ENCODE measurements at places on chromosomes 6 and 20.

DNA sequence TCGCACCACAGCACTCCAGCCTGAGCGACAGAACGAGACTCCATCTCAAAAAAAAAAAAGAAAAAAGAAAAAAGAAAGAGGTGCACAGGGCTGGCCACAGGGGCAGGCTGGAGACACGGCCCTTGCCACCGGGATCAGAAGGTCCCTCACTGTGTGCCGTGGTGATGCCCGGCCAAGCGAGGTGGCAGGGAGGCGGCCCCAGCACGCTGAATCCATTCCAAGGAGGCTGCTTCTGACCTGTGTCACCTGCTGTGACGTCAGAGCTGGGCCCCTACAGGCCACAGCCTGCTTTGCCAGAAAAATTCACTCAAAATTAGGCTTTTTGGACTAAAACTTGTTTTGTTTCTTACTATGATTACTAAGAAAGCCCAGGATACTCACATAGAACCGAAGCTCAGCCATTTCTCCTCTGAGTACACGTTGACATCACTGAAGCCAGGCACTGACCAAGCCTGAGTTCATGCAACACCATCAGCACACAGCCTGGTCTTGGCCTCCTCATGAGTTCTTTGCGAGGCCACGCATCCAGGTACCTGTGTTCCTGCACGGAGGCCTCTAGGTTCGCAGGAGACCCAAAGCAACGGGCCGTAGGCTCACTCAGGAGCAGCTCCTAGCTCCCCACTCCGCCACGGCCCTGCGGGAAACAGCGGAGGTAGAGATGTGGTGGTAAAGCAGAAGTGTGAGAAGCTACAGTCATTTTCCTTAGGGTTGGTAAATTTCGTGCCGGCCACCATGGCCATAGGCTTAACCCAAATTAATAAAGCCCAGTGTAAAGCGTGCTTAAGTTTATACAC, 67.8 kb downstream of the THBS2 start:
- DNase-seq: no peak

- no peak for DNase-seq
These were observed 41.5 kb upstream of the SLC22A1 start for GRCh38 chr6:160080097-160080496.

- DNase-seq: peak; percentile 80
These were observed 6.0 kb downstream of the C6orf141 start for GRCh38 chr6:49556429-49556837.

DNA sequence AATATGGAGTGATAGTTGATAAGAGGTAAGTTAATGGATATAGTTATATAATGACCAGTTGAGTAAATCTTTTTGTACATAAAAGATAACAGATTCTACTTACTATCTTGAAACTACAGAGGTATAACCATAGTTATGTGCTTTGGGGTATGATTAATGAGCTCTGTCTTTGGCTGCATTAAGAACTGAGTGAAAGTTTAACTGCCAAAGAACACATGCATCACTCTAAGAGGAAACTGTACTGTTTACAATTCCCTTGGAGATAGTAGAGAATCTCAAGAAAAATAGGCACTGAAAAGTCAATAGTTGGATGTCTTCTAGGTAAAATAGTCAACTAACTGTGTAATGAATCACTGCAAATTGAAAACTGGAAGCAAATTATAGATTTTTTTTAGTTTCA, 1129.5 kb downstream of the EPHA7 start:
- no peak for DNase-seq

GRCh38 chr6:7535498-7535897, 6.0 kb upstream of the DSP start:
- no peak for DNase-seq

- no peak for DNase-seq
These were observed 4.0 kb upstream of the UBD start for GRCh38 chr6:29563435-29563965.

GRCh38 chr6:135179372-135179771, 1.7 kb upstream of the MYB start:
- DNase-seq: no peak

DNA sequence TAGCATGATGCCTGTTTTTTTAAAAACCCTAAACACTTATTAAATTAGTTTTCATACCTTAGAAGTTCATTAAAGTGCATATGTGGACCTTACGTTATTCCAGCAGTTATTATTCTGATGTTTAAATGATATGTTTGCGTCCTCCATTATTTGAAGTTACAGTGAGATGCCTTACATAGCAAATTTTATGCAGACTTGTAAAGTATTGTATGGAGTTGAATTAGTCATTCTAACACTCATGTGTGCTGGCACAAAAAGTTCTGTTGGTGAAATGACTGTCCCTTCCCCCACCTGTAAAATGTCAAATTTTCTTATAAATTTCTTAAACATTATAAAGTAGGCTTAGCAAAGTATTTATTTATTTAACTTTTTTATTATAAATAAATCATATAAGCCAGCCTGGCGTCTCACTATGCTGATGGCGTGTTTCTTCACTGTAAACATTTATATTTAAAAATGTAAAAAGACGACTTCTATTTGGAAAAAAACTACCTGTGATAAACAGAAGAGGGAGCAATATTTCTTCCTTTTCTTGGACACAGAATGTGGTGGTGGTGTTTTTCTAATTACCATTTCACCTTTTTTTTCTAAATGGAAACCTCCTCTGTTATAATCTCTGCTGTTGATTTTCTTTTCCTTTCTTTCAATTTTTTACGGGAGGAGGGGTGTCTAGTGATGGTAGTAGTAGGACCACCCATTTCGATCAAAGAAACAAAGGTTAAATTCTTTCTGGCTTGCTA, 155.4 kb downstream of the RFPL4B start:
- no peak for DNase-seq
